ENCODE measurements at places on chromosomes 5 and 9. TPM values are rescaled to one million over a fixed set of nuclear protein-coding genes. Genes with fewer than 3 reads are reported as not detected.

IFNA2 gene
- not detected for total RNA-seq

SAPCD2 gene
- 52.0 TPM for total RNA-seq

LEAP2 gene
- 2.4 TPM for total RNA-seq

CCL21 gene
- not detected for total RNA-seq

DNA sequence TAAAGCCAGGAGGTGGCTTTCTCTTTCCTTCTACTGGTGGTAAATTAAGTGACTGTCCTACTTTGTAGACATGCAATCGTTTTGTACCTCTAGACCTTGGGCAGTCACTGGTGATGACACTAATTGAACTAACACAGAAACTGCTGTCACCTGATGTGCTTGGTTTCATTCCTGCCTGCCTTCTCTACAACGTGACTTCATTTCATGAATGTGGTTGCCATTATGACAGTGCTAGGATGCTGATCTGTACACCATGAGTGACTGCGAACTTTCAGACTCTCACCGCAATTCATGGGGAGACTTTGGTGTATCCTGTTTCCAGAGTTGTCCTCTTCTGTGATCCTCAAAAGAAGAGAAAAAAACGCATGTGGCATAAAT is 47.5 kb downstream of the UBE2QL1 start:
- no peak for DNase-seq

- no peak for DNase-seq
Measured at GRCh38 chr5:174999581-174999980, 275.2 kb downstream of the MSX2 start.

GRCh38 chr9:133355881-133356357 is 368 bp downstream of the SURF1 start:
- DNase-seq = peak; percentile 26

GRCh38 chr9:115636596-115636995 is 517.0 kb upstream of the PAPPA start:
- DNase-seq = no peak

DNA sequence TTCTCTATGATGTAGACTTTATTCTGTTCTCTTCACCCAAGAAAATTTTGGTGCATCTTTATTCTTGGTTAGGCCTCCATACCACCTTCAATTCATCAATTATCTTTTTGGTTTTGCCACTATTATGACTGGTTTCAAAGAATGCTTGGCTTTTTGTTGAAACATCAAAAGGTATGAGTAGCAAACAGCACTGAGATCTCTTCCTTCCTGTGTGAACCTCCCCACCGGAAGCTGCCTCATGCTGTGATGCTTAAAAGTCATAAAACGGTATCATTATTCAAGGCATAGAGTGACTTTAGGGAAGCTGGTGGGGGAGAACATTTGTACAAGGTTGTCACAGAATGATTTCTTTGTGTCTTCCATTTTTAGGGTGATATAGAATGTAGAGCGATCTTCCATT is 70.6 kb downstream of the IQGAP2 start:
- DNase-seq = no peak

GRCh38 chr5:135484674-135485086 is 32.5 kb upstream of the TIFAB start:
- DNase-seq = no peak

DNA sequence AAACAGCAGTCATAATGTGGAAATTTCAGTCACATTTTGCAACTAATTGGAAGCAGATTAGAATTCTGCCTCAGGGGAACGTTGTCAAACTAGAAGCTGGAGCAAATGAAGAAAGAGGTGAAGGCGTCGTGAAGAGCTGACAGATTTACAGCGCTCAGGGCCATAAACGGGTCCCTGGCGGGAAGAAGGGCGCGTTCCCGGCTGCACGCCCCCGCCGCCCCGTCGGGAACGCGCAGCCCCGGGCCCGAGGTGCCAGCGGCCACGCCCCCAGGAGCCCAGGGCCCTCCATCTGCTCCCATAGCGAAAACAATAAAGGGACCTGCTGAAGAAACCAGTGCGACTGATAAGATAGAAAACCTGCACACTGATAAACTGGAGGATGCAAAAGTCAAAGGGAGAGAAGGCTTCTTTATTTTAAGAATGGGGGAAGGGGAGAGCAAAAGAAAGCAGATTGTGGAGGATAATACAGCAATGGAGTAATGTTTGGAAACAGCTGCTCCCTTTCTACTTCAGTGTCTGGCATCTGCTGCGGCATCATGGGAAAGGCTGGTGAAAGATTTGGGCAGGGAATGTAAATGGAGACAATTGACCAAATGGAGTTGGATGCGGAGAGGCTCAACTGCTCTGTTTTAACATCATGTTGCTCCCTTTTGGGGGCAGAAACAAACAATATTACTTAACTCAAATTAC is 11.1 kb downstream of the ZNF608 start:
- DNase-seq = peak; percentile 71

GRCh38 chr9:79763671-79764285 is 192.0 kb downstream of the TLE4 start:
- DNase-seq = no peak

DNA sequence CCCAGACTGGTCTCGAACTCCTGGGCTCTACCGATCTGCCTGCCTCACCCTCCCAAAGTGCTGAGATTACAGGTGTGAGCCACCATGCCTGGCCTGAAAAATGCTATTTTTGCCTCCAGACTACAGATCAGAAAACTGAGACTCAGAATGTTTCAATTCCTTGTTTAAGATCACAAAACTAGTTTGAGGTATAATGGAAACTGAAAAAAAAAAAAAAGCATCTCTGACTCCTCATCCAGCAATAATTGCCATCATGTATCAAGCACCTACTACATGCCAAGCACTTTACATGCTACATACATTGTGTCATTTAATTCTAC is 35.6 kb downstream of the PLAC8L1 start:
- no peak for DNase-seq

- no peak for DNase-seq
Measured at GRCh38 chr9:90697808-90698207, 55.2 kb upstream of the DIRAS2 start.
